Calu3 (cell line): ENCODE measurements at places on chromosomes 3 and 15. TPM values are rescaled to one million over a fixed set of nuclear protein-coding genes. Genes with fewer than 3 reads are reported as not detected.

HESX1 gene
- total RNA-seq, result 0.78 and 0.91 TPM in 2 replicates

- no peak overlapping the region for H3K4me3 ChIP-seq
- no peak overlapping the region for H3K27ac ChIP-seq
- H3K4me1 ChIP-seq, result no peaks in the 10 kb centered on the region
- no peak for DNase-seq
- H3K27me3 ChIP-seq, result peaks cover 5% of the 10 kb centered on the region
Measured at GRCh38 chr3:58296269-58296668, 9.8 kb upstream of the RPP14 start.

DNA sequence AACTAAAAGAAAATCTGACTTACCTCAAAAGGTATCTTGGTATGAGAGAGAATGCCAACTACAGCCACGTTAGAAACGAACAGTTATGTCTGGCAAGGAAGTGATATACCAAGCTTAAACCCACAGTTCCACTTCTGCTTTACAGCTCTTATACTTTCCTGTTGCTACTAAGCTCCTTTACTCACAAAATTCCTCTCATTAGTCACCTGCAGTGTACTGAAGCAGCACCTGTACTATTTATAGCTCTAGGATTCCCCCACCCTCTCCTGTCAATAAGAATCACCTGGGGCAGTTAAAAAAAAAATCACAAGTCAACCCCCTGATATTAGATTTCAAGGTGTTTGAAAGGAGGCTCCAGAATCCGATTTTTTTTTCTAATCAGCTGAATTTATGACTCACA is 2.9 kb upstream of the TMEM266 start:
- H3K27me3 ChIP-seq, result peaks cover 38% of the 10 kb centered on the region
- peaks cover 20% of the 10 kb centered on the region for H3K4me1 ChIP-seq

DNA sequence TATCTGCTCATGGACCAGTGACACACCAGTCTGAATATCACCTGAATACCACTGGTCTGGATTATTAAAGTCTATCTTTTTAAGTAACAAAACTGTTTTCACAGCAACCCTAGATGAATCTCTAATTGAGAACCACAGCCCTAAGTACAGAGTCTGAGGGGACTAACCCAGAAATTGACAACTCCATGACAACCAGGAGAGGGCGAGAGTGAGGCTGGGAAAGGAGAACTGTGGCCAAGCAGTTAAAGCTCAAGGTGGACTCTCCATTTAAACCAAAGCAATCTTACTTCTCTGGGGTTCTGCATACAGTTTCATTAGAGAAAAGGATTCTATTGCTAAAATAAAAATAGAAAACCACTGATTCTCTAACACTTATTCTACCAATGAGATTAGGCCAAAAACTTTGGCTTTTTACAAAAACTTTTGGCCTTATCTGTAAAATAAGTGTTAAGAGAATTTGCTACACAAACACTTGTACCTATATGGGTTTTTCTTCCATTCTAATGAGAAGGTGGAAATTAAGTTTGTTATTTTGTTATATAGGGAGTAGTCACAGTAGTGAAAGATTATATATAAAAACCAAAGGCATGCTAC is 11.4 kb downstream of the NEK10 start:
- peak; percentile 69 for DNase-seq
- no peaks in the 10 kb centered on the region for H3K36me3 ChIP-seq
- peaks cover 24% of the 10 kb centered on the region for H3K4me1 ChIP-seq
- no peak overlapping the region for H3K4me3 ChIP-seq
